ENCODE measurements at places on chromosomes 6 and 20.

GRCh38 chr20:19777981-19778380, 19.9 kb downstream of the RIN2 start:
- no peak for DNase-seq

DNA sequence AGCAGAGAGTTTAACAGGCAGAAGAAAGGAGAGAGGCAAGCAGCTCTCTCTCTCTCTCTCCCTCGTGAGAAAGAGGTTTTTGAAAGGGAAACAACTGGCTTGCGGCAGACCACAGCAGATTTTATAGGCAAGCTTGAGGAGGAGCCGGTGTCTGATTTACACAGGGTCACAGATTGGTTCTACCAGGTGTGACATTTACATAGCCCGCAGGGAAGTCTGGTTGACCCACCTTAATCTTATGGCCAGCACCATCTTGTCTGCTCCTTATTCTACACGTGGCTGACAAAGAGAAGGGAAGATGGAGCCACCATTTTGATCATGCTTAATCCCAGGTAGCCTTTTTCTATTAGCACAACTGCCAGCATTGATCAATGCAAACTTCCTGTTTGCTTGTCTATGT, 65.4 kb downstream of the OR2J2 start:
- no peak for DNase-seq

- DNase-seq, result no peak
These were observed 12.3 kb downstream of the BTBD3 start for GRCh38 chr20:11929947-11930346.

DNA sequence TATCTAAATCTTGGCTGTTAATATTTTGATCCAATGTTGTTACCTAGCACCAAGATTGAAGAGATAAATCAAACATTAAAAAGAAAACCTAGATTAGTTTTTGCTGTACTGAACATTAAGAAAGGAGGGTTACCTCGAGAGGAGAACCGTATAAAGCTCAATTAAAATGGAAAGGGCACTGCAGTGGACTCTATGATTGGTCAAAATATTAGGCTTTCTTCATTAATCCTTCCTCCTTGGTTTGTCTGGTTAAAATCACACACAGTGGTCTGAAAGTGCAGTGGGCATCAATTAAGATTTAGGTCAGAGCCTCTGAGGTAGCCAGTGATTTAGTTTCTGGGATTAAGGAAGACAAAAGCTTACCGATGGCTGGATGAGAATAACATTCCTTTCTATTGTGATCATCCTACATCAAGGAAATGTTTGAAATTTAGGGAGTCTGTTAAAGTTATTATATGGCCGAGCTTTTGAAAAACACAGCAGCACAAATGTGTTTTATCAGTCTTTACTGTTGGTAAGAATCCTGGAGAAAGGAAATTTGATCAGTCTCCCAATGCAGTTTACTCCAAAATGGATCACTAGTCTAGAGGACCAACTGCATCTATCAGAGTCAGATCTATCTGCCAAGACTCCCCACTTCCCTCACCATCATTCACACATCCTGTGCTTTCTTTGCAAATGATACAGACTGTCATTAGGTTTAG, 134.6 kb upstream of the NEDD9 start:
- DNase-seq, result no peak

- no peak for DNase-seq
These were observed 55.4 kb downstream of the ANKRD60 start for GRCh38 chr20:58173091-58173490.

GRCh38 chr20:40956542-40957264, 71.9 kb upstream of the TOP1 start:
- DNase-seq, result no peak

- no peak for DNase-seq
These were observed 110.0 kb upstream of the MTHFD1L start for GRCh38 chr6:150755524-150755923.

Measured in cerebellar nuclear complex (tissue), 1 donor.